ENCODE measurements at places on chromosomes 11 and 22. TPM values are rescaled to one million over a fixed set of nuclear protein-coding genes. Genes with fewer than 3 reads are reported as not detected.

GRCh38 chr22:48192920-48193319 is 1430.5 kb downstream of the TBC1D22A start:
- DNase-seq = no peak

DNA sequence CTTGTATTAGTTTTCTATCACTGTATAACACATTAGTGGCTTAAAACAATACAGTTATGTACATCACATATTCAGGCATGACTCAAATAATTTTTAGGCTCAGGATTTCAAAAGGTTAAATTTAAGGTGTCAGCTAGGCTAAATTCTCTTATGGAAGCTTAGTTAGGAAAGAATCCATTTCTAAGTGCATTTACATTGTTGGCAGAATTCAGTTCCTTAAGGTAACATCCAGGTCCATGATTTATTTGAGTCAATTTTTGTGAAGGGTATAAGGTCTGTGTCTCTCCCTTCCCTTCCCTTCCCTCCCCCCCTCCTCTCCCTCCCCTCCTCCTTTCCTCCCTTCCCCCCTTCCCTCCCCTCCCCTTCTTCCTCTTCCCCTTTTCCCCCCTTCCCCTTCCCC is 399.0 kb upstream of the CNTN5 start:
- DNase-seq = no peak

GRCh38 chr11:113572136-113572735 is 97.0 kb upstream of the DRD2 start:
- DNase-seq = no peak

- DNase-seq = no peak
These were observed 26.2 kb downstream of the TSPAN32 start for GRCh38 chr11:2328021-2328420.

DNA sequence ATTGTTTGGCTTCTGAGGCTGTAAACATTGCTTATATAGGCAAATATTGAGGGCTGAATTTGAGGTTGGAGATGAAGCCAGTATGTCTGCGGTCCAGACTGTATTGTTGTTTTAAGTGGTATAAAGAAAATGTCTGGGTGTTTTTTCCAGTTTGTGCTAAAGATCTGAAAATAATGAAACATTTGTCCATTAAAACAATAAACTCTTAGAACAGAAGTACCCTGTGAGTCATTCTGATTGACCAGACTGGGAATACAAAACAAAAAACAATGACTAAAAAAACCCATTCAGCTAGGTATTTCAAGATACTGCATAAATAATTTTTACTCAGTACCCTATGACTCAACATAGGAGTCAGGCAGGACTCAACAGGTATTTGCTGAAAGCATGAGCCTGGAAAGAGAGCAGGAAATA is 20.4 kb downstream of the ALKBH8 start:
- no peak for DNase-seq

DNA sequence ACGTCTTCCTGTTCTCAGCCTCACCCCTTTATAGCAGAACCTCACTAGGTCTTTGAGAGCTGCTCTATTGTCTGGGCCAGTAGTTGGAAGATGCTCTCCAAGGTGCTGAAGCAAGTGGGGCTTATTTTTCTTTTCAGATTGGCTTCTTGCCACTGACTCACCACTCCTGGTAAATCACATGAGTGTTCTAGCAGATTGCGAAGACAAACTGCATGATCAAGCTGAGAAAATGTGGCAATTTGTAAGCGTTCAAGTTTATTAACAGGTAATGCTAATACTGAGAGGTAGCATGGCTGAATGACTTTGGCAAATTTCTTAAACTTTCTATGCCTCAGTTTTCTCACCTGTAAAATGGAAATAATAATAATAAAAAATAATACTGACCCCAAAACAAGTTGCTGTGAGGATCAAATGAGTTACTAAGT is 59.2 kb downstream of the CACNG2 start:
- peak; percentile 58 for DNase-seq

GRCh38 chr11:113073290-113073953 is 112.2 kb downstream of the NCAM1 start:
- no peak for DNase-seq

GRCh38 chr22:27087051-27087450 is 429.7 kb downstream of the MIAT start:
- DNase-seq = no peak

DNA sequence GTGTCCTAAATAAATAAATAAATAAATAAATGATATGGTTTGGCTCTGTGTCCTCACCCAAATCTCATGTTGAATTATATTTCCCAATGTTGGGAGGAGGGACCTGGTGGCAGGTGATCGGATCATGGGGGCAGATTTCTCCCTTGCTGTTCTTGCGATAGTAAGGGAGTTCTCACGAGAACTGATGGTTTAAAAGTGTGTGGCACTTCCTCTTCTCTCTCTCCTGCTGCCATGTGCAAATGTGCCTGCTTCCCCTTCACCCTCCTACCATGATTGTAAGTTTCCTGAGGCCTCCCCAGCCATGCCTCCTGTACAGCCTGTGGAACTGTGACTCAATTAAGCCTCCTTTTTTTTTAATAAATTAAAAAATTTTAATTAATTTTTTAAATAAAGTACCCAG is 138.2 kb downstream of the FBXO7 start:
- no peak for DNase-seq

DNA sequence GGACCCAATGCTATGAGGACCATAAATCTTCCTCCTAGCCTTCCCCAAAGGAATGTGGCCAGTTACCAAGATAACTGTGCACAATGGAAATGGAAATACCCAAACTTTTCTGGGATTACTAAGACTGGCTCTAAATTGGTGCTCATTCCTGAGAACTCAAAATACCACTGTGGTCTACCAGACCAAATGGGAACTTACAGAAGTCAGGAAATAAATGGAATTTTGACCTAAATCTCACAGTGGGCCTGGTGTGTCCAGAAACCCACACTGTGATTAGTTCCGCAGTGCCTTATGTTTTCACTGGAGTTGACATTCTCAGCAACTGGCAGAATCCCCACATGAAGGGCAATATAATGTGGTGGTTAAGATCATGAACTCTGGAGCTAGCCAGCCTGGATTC is 99.4 kb upstream of the ZC3H12C start:
- DNase-seq = no peak

DNA sequence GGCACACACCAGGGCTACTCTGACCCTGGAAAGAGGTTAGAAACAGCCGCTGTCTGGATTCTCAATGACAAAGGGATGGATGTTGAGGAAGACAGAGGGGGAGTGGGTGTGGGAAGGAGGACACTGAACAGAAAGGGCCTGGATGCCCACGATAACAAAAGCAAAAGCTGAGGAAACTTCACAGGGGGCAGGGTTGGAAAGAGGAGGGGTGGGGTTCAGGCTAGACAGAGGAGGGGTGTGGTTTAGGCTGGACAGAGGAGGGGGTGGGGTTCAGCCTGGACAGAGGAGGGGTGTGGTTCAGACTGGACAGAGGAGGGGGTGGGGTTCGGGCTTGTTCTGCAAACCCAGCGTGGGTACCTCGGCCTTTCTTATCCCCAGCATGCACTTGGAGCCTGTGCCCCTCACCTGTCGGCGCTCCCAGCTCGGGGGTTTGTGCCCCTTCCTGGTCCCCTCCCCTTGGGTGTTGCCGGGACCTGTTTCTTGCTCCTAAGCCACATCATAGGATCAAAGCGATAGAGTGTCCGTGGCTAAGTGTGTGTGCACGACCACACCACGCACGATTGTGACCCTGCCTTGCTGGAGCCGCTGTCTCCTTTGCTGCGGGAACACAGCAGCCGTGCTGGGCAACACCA is 75.6 kb downstream of the BRD1 start:
- DNase-seq = no peak

GRCh38 chr22:24443668-24444067 is 16.3 kb downstream of the ADORA2A start:
- no peak for DNase-seq

GRCh38 chr11:10982704-10983510 is 125.1 kb upstream of the ZBED5 start:
- DNase-seq = no peak

- no peak for DNase-seq
These were observed 1.6 kb downstream of the CECR2 start for GRCh38 chr22:17370766-17371432.

DNA sequence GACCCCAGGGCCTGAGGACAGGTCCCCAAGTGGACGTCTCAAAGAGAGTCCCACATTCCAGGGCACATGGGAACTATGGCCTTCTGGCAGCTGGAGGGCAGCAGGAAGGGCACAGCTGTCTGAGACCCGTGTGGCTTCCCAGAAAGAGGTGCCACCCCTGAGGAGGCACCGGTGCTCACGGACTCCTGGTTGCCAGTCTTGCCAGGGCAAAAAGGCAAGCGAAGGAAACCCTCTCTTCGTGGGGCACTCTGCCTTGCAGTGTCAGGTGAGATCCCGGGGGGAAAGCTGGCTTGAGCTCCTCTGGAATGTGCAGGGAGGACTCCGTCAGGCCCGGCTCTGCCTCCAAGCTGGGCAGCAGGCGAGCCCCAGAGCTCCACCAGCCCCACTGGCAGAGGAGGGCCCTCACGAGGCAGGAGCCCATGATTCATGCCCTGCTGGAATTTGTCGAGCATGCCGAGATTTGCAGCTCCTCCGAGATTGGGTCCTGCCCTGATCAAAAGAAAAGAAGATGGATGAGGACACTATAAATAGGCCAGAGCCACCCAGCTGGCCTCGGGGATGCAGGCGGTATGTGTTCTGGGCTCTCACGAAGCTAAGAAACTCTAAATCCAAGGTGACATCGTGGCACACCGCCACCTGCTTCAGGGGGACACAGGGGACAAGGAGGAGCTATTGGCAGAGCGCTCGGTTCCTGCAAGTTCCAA is 9.9 kb upstream of the CELSR1 start:
- no peak for DNase-seq

DNA sequence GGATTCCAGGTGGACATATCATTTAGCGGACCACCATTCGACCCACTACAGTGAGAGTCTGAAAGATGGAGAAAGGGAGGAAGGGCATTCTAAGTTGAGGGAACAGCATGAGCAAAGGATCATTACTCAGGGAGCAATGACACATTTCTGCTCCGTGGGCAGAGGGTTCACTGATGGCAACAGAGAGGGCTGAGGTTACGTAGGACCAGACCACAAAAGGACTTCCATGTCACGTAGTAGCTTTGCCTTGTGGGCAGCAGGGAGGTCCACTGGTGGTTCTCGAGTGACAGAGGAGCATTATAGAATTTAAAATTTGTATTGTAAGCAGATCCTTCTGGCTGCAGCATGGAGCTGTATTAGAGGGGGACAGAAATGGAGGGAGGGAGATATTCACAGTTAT is 109.7 kb upstream of the NAV2 start:
- DNase-seq = no peak

GRCh38 chr11:107276077-107276476 is 181.5 kb downstream of the CWF19L2 start:
- no peak for DNase-seq

DNA sequence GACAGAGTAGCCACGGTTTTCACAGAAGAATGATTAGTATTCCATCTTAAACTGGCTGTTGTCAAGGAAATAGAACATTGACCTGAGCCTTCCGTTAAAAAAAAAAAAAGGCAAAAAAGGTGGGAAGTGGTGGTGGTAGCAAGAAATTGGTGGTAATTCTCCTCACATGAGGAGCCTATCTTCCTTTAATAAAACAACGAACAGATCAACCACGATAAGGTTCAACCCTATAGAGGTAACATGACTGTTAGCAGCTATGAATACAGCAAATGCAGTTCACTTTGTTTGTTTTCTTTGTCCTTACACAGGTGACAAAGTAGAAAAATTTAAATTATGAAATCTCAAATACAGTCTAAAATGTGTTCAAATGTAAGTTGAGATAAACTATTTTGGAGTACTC is 181.6 kb downstream of the TTC28 start:
- no peak for DNase-seq

DNA sequence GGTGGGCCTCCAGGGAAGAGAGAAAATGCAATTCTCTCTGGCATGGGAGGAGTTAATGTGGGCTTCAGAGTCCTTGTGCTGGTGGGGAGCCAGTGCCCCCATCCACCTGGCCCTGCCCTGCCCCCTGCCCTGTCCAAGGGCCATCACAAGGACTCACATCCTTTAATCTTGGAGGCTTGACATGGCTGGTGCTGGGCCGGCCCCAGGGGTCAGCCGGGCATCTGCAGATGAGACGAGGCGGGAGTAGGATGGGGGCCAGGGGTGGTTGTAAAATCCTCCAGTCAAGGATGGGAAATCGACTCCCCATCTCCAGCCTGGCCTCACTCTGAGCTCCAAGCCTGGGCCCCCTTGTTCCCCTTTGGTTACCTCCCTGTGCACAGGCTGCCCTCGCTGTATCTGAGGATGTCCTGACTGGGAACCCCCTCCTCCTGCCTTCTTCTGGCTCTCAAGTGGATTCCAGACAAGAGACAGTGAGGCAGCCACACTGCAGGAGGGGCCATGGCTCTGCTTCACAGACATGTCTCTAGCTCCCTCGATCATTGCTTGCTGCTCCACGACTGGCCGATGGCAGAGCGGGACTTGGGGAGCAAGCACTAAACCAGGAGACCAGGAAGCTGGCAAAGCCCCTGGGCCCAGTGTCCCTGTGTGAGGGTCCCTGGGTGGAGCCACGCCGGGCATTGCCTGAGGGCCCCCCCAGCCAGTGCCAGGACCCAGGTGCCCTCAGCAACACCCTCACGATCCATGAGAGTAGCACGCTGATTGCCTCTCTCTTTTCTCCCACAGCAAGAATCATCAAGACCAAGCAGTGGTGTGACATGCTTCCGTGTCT is 1120.5 kb downstream of the BRD1 start:
- DNase-seq = no peak

DNA sequence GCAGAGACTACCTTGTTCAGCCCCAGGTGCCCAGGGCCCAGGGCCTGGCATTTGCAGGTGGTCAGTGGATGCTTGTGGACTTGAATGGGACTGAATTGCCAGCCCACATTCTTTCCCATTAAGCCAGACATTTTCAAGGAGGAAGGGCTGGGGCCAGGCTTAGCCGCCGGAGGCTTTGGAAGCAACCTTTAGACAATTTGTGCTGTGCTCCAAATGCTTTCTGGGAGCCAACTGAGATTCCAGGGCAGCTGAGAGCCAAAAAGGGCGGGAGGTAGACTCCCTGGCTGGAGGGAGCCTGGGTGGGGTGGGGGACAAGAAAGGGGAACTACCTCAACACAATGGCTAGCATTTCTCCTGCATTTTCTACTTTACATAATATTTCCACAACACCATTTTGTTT is 54.8 kb upstream of the TIMP3 start:
- DNase-seq = no peak

- DNase-seq = no peak
These were observed 1.9 kb downstream of the NEAT1 start for GRCh38 chr11:65424205-65425104.

GRCh38 chr11:122412581-122412980 is 242.9 kb upstream of the UBASH3B start:
- no peak for DNase-seq

OR4S2 gene
- total RNA-seq = not detected

LIF gene
- 0.90 TPM for total RNA-seq

LARGE2 gene
- total RNA-seq = 3.5 TPM

TPBGL gene
- 0.05 TPM for total RNA-seq

GP1BB gene
- 2.1 TPM for total RNA-seq

TRPC6 gene
- total RNA-seq = 1.3 TPM

CDC42EP1 gene
- total RNA-seq = 1.7 TPM

MS4A6E gene
- 0.57 TPM for total RNA-seq

CHRM4 gene
- 3.6 TPM for total RNA-seq

BTBD18 gene
- total RNA-seq = under 0.01 TPM

NNMT gene
- total RNA-seq = 0.99 TPM

DRAP1 gene
- 200 TPM for total RNA-seq
